ENCODE measurements at places on chromosomes 11 and 22. TPM values are rescaled to one million over a fixed set of nuclear protein-coding genes. Genes with fewer than 3 reads are reported as not detected.

DNA sequence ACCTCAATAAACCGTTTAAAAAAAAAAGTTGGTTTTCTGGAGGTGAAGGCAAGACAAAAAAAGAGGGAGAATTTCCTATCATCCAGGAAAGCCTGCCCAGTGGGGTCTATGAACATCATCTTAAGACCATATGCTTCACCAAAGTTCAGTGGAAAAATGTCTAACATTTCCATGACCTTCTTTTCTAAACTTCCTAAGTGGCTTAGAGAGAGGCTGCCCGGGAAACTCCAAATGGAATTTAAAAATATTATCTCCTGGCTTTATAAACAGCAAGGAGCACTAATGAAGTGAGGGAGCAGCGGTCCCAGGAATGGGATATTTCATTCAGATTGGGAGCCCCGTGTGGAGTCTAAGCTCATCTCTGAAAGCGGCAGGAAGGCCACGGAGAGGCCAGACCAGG lies 46.9 kb downstream of the ETS1 start:
- DNase-seq, result no peak
- H3K36me3 ChIP-seq, result no peaks in the 10 kb centered on the region
- H3K4me3 ChIP-seq, result no peak overlapping the region
- H3K27me3 ChIP-seq, result no peaks in the 10 kb centered on the region
- H3K4me1 ChIP-seq, result peaks cover 24% of the 10 kb centered on the region
- H3K27ac ChIP-seq, result no peak overlapping the region

DNA sequence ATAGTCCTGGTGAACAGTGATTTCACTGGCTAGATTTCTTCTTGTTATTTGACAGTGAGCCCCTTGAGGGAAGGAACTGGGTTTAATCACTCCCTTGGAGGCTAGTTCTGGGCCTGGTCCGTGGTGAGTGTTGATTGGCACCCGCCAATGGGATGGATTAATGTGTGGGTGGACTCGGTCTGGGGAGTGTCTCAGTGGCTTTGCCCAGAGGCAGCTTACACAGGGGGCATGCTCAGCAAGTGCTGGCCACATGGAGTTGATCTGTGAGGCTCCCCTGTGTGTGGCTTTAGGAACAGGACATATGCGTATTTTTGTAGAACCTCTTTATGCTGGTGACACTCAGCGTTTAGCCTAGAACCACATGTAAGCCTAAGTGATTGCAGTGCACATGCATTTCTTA lies 106.9 kb downstream of the TBC1D22A start:
- no peaks in the 10 kb centered on the region for H3K4me1 ChIP-seq
- H3K4me3 ChIP-seq, result no peak overlapping the region
- no peaks in the 10 kb centered on the region for H3K36me3 ChIP-seq
- no peak overlapping the region for H3K27ac ChIP-seq
- H3K27me3 ChIP-seq, result no peaks in the 10 kb centered on the region
- DNase-seq, result no peak

Gene RGL4
- not detected for total RNA-seq

Gene SVIP
- total RNA-seq, result 7.9 TPM

Gene CRYBB3
- not detected for total RNA-seq

DNA sequence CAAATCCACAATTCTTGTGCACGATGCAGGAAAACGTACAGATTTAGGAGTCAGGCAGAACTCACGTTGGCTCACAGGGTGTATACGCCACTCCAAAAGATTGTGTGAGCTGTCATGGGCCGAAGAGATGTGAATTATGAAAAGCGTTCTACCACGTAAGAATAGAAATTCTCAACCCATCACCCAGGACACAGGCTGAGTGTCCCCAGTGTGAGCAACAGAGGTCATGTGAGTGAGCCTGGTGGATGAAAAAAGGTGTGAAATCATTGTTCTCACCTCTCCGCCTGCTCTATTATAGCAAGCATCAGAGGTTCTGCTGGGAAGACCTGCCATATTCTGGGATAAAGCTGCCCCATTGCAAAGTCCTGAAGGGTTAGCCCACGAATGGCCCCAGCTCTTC lies 235.0 kb downstream of the MN1 start:
- no peak overlapping the region for H3K4me3 ChIP-seq
- H3K4me1 ChIP-seq, result no peaks in the 10 kb centered on the region
- H3K36me3 ChIP-seq, result no peaks in the 10 kb centered on the region
- H3K27ac ChIP-seq, result no peak overlapping the region
- peaks cover 3% of the 10 kb centered on the region for H3K27me3 ChIP-seq

Gene SHANK2
- total RNA-seq, result not detected

- no peak overlapping the region for H3K4me3 ChIP-seq
- no peaks in the 10 kb centered on the region for H3K36me3 ChIP-seq
- no peaks in the 10 kb centered on the region for H3K4me1 ChIP-seq
- DNase-seq, result no peak
- no peak overlapping the region for H3K27ac ChIP-seq
Measured at GRCh38 chr11:83835423-83835822, 549.3 kb upstream of the CCDC90B start.

- H3K4me1 ChIP-seq, result peaks cover 14% of the 10 kb centered on the region
- no peak for DNase-seq
- no peak overlapping the region for H3K4me3 ChIP-seq
- H3K27ac ChIP-seq, result no peak overlapping the region
Measured at GRCh38 chr11:123302751-123303195, 107.7 kb upstream of the CLMP start.

- no peak overlapping the region for H3K4me3 ChIP-seq
- no peak for DNase-seq
- H3K4me1 ChIP-seq, result peaks cover 15% of the 10 kb centered on the region
- H3K36me3 ChIP-seq, result no peaks in the 10 kb centered on the region
- H3K27me3 ChIP-seq, result no peaks in the 10 kb centered on the region
Measured at GRCh38 chr11:45143494-45143893, 2.9 kb upstream of the PRDM11 start.

GRCh38 chr11:125398994-125399640 lies 96.9 kb downstream of the FEZ1 start:
- H3K4me1 ChIP-seq, result no peaks in the 10 kb centered on the region
- no peak for DNase-seq
- H3K4me3 ChIP-seq, result no peak overlapping the region

Gene CTSW
- 9.4 TPM for total RNA-seq

Data from heart left ventricle (tissue), 16 donors.